ENCODE measurements at places on chromosomes 1 and 21.

GRCh38 chr1:197599789-197600188, 175.5 kb downstream of the DENND1B start:
- no peak for DNase-seq

GRCh38 chr1:201229095-201229494, 38.5 kb downstream of the IGFN1 start:
- no peak for DNase-seq

DNA sequence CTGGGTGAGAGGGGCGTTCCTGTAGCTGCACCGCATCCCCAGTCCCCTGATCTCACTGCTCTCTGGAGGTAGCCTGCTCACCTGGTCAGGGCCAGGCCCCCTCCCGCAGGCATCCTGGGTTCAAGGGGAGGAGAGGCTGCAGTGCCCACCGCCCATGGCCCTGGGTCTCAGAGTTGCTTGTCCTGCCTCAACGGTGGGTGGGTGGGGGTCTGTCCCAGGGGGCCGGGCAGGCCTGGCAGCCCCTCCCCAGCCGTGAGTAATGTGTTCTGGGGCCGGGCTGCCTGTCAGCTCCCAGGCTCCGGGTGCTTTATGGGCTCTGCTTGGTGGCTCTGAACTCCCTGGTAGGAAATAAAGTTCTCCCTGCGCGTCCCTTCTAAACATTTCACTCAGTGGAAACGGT, 126.9 kb downstream of the CASZ1 start:
- DNase-seq = no peak

GRCh38 chr1:72946903-72947499, 664.7 kb upstream of the NEGR1 start:
- no peak for DNase-seq

- no peak for DNase-seq
Measured at GRCh38 chr1:179951383-179952144, 3.0 kb upstream of the CEP350 start.

DNA sequence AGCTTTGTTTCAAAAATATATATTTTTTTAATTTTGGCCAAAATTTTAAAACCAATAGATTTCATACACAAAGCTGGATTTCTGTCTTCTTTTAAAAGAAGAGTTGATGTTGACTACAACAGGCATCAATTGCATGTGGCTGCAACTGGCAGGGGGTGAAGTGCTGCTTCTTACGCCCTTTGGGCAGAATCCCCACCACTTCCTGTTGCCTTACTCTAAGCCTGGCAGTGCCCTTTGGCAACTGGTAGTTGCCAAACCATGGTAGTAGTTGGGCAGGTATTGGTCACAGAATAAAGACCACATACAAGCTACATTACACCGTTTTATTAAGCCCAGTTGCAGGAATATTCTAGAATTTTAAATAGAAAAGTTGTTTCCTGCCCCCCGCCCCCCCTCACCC, 17.0 kb downstream of the LAMC2 start:
- DNase-seq = no peak

GRCh38 chr1:6619045-6619444, 5.5 kb downstream of the PHF13 start:
- no peak for DNase-seq

GRCh38 chr1:18861082-18861481, 1.6 kb upstream of the TAS1R2 start:
- no peak for DNase-seq

DNA sequence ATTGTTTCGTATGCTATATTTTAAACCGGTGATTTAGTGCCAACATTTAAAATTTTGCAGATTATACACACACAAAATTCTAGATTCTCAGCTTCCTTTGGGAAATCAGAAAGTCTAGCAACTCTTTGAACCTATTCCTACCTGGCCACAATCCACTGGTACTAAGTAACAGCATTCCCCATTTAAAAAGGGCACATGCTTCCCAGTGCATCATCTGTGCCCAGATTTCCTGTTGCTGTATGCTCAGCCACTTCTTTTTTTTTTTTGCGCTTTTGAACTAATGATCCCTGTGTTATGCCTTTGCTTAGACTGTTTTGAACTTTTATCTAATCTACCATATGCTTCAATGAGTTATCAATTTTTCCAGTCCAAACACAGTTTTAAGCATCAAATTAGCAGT, 548.4 kb downstream of the PLPP3 start:
- no peak for DNase-seq

DNA sequence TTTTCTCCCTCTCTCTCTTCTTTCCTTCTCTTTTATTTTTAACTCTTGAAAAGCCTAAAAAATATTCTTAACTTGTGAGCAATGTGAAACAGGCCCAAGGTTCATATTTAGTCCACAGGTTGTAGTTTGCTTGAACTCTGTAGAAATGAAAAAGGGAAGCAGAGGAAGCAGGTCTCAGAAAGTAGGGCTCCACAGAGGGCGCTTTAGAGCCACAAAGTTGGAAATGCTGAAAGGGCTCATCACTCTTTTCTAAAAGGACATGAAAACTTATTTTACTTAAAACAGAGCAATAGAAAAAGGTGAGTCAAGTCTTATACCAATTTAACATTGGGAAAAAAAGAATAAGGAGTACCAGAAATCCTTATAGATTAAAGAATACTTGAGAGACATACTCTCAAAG, 247.0 kb downstream of the USP25 start:
- no peak for DNase-seq

GRCh38 chr1:192539297-192540092, 36.1 kb upstream of the RGS1 start:
- peak; percentile 49 for DNase-seq

- no peak for DNase-seq
Measured at GRCh38 chr1:2372551-2373490, 18.5 kb downstream of the MORN1 start.

DNA sequence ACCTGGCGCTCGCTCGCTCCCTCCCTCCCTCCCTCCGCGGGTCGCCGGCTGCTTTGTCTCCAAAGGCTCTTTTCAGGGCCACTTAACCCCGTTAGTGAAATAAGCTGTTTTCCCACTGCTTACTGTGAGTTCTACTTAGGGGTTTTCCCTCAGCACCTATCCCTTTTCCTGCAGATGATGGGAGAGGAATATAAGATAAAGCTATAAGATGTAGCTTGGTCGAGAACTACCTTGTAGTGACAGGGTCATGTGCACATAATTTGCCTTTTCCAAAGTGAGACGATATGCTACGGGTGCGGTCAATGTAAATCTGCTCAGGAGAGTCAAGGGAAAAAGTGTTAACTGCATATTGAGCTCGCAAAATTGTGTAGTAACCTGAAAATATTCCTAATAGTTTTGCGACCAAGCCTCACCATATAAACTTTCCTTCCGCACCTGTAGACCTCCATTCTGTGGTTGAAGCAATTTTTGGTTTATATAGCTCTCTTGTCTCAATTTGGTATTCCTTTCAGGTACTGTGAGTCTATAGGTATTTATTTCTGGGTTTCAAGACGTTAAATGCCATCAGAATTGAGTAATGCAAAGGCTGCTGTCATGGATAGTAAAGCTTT, 55.8 kb upstream of the BOLA1 start:
- DNase-seq = no peak

DNA sequence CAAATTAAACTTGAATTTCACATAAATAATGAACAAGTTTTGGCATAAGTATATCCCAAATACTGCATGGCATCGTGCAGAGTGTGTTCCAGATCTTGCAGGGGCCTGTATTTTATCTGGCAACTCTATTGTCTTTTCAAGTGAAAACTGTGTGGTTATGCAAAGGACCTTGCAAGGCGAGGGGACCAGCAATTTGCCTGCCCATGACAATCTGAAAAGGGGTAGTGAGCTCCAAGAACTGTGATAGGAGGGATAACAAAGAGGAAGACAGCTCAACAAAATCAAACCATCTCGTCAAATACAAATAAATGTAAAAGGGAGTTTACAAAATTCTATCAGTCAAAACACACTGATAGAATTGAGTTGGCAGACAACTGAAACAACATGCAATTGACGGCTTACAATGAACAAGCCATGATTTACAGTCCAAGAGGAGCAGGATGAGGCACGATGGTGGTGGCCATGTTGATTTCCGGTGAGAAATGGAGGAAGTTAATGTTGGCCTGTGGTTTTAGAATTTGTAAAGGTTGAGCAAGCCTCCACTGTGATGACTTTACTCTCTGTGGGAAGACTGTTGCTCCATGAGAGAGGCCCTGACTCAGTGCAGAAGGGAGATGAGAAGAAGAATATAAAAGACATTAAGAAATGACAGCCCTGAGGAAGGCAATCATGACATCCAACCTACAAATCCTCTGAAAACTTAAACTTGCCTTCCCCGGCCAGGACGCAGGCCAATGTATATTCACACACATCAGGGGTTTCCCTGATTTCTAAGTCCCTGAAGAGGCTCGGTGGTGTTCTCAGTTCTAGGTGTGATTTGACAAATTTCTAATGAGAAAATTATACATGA, 132.2 kb downstream of the ADSS2 start:
- no peak for DNase-seq

DNA sequence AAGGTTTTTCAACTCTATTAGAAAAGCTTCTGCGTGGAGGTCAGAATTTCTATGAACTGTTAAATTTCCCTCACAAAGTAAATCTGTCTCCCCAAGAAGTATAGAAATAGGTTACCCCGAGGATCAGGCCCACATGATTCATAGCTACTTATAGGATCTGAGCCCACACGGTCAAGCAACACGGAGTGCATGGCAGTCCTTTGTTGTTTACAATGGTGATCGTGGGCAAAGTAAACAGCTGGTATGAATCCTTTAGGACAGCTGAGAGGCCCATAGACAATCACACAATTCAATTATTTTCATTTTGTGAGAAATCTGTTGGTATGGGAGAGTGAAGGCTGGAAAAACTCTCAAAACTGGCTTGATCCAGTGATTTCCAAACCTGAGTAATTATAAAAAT, 58.9 kb upstream of the RCOR3 start:
- no peak for DNase-seq

DNA sequence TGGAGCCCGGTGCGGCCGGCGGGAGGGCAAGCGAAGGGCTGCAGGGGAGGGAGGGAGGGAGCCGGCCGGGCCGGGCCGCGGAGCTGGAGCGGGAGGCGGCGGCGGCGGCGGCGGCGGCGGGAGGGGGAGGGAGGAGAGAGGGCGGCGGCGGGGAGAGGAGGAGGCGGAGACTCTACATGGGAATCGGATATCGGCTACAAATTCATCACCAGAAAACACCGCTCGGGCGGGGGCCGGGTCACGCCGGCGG, at the start of gene AKT3:
Gene AKT3, minus strand, starts transcription at position 42 of the 250 bp plus-strand sequence. CDS start 7,073 bp downstream, outside the sequence.
- DNase-seq = no peak

DNA sequence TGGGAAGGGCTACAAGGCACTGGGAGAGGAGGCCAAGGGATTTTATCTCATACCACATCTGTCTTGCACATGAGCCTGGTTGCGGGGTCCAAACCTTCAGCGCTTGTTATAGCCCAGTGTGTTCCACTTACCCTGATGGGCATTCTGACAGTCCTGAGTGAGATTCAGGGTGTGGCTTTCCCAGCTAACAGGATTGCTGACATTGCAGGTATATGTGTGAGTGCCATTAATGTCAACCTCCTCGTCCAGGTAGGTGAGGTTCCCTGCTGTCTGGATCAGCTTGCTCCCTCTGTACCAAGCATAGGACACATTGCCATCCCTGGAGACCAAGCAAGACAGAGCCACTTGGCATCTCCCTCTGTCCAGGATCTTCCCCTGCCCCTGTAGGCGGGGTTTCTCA, 21.6 kb downstream of the CD244 start:
- no peak for DNase-seq

DNA sequence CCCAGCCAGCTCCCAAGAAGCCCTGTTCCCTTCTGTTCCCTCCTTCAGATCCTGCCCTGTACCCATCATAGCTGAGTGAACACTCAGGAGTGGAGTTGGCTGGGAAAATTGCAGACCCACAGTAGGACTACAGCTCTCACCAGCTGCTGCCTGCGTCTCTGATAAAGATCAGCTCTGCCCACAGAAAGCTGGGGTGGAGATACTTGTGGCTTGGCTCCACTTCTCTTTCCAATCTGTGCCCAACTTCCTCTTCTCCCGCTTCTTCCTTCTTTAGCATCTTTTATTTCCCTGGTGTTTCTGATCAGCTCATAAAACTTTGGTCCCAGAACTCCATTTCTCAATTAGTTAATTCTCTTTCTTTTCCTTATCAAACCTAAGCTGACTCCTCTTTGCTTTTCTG, 5.5 kb upstream of the CD1A start:
- no peak for DNase-seq

DNA sequence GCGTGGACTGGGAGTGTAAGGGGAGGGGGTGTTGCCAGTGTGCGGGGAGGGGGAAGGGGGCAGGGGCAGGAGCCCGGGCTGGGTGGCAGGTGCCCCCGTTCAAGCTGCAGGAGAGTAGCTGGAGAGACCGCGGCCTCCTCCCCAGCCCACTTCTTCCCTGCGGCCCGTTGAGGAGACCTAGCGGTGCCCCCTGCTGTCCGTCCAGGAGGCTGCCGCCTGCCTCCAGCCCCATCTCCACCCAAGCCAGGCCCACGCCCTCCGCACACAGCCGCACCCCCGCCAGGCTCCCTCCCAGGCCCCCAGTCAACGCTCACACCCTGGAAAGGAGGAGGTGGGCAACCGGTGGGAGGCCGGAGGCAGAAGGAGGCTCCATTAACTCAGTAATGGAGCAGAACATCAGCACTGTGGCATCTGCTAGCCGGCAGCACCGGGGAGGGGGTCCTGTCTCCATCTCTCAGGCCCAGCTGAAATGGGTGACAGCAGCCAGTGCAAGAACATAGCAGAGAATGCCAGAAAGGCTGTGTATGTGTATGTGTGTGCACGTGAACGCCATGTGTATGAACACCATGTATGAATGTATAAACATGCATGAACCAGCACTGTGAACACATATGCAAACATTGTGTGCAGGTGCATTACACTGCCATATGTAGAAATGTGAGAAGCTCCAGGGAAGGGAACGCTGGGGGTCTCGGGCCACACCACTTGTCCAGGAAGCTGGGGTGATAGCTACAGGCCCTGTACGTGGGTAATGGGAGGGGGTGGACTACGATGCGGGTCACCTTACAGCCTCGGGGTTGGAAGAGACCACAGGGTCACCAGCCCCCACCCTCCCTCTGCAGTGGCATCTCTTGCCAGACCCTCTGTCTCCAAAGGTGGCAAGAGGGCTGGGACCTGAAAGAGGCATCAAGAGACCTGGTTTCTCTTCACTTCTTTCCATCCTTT, 84.6 kb downstream of the SYT2 start:
- DNase-seq = peak; percentile 50

Data from T1000 (cell line).